ENCODE measurements at places on chromosomes 11 and 22.

- DNase-seq: no peak
These were observed 32.9 kb downstream of the PPIL2 start for GRCh38 chr22:21698430-21699329.

GRCh38 chr11:126159719-126160344, 51.6 kb downstream of the RPUSD4 start:
- DNase-seq: no peak

DNA sequence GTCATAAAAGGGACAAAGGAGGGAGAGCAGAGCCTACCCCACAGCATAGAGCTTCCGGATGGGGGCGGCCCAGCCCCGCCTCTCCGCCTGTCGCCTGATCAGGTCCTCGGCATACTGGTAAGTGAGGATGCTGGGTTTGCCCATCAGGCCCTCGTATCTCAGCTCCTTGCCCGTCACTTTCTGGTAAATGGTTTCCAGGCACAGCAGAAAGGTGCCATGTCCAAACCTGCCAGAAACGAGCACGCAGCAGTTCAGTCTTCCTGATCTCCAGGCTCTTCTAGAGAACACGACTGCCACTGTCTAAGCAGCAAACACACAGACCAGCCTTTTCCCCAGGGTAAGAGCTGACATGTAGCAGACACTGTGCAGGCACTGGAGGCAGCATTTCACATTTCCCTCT, 17.4 kb upstream of the TMEM121B start:
- DNase-seq: no peak

DNA sequence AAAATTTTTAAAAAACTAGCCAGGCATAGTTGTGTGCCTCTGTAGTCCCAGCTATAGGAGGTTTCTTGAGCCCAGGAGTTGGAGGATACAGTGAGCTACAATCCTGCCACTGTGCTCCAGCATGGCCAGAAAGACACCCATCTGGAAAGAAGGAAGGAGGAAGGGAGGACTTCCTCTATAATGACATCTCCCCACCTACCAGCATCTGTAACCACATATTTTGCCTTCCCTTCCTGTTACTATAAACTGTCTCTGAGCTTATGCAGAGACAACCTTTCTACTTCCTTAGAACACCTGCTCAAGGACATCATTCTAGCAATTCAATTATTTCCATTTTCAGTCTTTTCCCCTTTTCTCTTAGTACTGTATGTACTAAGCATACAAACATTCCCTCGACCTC, 2.2 kb upstream of the NUP160 start:
- no peak for DNase-seq
